ENCODE measurements at places on chromosomes 2 and 18.

- no peak for DNase-seq
Observed at GRCh38 chr2:216113572-216113971, 4.4 kb downstream of the XRCC5 start.

- no peak for DNase-seq
Observed at GRCh38 chr2:147348931-147349555, 495.8 kb upstream of the ACVR2A start.

- DNase-seq: no peak
Observed at GRCh38 chr2:240392084-240392947, 43.1 kb upstream of the GPC1 start.

DNA sequence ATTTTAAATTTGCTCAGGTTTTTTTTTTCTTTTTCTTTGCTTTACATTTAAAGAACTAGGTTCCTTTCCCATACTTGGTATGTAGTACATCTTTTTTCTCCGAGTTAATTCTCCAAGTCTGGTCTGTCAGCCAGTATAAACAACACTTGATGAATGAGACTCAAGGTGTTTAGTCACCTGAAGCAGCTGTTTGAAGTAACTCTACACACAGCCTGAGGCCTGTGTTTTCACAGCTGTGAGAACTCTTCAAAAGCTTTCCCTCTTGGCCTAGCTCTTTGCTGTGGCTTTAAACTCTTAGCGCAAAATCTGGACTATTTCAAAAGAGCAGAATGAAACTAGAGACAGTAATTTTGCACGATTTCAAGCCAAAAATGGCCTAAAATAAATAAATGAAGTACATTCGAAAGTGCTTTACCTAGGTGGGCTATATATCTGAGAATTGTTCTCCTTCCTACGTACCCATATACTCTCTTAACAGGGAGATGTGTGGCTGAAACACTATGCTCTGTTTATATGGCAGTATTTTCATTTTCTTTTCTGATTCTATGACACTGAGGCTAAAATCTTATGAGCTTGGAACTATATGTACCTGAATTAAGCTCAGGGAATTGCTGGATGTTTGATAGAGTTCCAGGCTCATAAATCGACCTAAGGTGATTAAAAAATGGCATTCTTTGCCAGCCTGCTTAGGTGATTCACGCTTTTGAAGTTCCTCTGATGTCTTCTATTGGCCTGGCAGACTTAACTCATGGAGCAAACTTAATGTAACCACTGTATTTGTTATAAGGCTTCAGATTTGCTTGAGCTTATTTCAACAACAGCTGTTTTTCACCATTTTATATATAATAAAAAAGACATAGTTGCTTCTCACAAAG lies 1044.1 kb upstream of the ZEB2 start:
- DNase-seq: no peak

DNA sequence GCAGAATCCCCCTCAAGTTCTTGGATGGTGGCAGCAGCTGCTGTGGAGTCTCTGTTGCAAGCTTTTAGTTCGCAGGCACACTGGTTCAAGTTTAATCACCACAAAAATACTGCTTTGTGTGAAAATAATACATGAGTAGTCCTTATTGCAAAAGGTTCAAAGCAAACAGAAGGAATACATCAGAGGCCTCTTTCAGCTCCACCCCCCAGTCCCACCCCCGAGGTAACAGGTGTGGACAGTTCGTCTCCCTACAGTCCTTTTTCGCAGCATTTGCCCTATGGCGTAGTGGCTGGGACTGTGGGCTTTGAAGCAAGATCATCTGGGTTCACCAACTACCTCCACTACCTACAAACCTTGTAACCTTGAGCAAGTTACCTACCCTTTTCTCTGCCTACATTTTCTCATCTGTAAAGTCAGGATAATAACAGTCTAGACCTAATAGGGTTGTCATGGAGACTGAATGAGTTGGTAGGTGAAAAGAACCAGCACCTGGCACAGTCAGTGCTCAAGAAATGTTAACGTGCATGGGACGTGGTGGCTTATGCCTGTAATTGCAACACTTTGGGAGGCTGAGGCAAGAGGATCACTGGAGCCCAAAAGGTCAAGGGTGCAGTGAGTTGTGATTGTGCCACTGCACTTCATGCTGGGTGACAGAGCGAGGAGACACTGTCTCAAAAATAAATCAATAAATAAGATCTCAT lies 61.7 kb downstream of the TCF7L1 start:
- DNase-seq: no peak

DNA sequence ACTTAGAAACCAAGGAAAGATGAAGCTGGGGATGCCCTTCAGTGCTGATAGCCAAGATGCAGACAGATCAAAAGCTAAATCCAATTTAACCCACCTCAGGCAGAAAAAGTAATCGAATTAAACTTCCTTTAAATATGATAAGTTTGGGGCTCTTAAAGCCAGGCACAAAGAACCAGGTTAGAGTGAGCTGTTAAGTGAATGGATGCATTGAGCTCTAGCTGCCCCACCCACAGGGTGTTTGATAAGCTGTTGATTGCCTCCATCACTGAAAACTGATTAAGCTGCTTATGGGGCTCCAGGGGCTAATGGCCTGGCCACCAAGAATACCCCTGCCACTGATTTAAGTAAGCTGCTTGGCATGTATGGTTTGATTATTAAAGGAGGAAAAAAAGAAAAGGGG lies 119.8 kb downstream of the PLEKHM3 start:
- DNase-seq: no peak

- DNase-seq: no peak
Observed at GRCh38 chr2:142892715-142893114, 15.3 kb downstream of the KYNU start.

DNA sequence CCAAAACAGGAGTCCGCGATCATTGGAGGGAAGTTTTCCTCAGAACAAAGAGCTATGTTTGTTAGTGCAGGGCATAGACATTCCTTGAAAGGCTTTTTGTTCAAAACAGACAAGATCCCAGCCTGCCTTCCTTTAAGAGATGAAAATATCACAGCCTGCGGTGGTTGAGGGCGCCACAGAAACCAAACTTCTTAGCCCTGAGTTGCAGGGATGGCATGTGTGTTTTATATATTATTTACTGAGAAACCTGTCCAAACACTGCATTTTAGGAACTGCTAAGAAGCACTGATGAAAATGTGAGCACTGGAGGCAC lies 57.5 kb upstream of the TMEM178A start:
- DNase-seq: no peak

- no peak for DNase-seq
Observed at GRCh38 chr18:9117980-9118841, 15.7 kb downstream of the NDUFV2 start.

- DNase-seq: no peak
Observed at GRCh38 chr2:60898567-60898966, 17.2 kb downstream of the REL start.

DNA sequence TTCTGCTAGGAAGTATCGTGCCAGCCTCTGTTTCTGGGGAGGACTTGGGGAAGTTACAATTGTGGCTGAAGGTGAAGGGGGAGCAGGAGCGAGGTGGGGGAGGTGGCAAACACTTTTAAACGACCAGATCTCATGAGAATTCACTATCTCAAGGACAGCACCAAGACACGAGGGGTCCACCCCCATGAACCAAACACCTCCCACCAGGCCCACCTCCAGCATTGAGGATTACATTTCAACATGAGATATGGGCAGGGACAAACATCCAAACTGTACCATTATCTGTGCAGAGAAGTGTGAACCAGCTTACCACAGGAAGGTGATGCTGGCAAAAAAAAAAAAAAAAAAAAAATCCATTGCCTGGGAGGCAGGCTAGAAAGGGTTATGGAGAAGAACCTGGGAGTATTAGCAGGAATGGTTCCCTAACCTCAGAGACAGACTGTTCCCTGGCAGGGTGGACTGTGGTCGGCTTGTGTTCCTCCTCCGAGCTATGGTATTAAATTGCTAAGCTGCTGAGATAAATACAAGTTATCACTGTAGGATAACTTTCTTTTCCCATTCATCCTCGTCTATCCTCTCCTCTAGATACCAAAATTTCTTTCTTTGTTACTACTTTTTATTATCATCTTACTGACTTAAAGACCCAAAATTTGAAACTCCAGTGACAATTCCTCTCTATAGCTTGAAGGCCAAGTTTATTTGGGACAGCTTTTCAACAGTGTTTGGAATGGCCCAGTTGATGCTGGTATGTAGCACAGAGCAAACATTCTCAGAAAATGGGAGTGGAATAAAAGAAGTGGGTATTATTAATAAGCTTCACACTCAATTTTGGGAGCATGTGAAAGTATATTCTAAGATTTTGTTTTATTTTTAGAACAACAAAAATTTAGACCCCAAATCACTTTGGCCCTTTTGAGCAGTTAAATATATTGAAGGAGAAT lies 73.7 kb upstream of the MAP3K20 start:
- no peak for DNase-seq

DNA sequence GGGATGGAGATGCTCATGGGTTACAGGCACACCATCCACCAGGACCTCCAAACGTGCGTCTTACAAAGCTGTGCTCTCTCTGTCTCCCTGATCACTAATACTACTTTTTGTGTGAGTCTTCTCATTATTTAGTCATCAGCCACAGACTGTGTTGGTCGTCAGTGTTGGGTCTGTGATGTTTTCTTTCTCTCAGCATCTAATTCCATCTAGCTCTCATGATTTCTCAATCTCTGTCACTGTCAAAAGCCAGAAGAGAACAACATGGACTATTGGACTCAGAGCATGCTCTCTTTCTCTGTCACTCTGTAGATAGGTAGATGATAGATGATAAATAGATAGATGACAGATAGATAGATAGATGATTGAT lies 6.0 kb upstream of the ARL4C start:
- no peak for DNase-seq

- DNase-seq: no peak
Observed at GRCh38 chr18:55328301-55328700, 259.7 kb downstream of the TCF4 start.

GRCh38 chr2:66495788-66496640 lies 61.1 kb downstream of the MEIS1 start:
- peak; percentile 46 for DNase-seq

DNA sequence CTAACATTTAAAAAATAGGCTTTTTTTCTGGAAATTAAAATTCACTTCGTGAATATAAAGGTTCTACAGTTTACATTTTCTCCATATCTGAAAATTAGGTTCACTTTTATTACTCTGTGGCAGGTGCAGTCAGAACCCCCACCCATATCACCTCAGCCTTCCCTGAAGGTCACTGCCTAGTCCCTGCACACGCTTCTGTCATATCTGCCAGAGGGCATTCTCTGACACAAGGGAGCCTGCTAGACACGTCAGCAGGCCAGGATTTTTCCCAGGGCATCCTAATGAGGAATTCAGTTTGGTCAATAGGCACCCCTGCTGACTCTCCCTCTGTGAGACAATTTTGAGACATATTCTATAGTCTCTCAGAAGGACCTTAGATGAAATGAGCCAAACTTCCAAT lies 475.7 kb upstream of the PKDCC start:
- no peak for DNase-seq

- DNase-seq: peak; percentile 64
Observed at GRCh38 chr2:72694715-72695496, 130.9 kb downstream of the EXOC6B start.

DNA sequence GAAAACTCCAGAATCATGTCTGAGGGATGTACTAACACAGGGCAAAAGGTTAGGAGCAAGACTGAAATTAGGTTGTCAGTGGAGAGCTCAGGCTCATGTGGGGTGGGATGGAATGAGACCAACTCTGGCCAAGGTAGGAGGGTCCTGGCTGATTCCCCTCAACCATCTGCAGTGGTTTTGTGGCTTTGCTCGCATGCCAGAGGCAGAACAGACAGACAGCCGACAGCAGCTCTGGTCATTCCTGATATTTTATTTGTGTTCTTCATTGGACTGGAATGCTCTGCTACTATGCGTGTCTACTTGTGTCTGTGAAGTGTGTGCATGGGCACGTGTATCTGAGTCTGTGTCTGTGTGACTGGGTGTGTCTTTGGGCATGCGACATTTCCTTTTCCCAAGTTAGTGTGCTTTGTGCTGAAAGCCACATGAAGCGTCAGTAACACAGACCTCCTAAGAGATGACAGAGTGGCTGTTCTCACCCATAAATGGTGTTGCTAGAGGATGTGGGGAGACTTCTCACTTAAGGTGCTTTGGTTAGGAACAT lies 239.5 kb downstream of the CNTNAP5 start:
- no peak for DNase-seq

DNA sequence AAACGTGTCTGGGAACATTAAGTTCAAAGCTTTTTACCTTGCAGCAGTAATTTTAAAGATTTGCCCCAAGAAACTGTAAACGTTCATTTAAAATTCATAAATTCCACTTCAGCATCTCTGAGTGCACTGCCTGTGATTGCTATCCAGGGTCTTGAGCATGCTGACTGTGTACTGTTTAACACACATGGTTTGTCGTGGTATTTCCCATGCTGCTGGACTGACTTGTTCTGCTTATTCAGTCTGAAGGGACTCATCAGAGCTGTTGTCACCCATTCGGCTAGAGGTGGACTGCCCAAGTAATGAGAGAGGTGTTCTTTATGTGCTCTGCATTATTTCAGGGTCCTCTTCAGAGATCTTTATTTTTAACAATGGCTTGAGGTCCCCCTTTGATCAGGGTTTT lies 53.1 kb downstream of the RHBDD1 start:
- DNase-seq: no peak

DNA sequence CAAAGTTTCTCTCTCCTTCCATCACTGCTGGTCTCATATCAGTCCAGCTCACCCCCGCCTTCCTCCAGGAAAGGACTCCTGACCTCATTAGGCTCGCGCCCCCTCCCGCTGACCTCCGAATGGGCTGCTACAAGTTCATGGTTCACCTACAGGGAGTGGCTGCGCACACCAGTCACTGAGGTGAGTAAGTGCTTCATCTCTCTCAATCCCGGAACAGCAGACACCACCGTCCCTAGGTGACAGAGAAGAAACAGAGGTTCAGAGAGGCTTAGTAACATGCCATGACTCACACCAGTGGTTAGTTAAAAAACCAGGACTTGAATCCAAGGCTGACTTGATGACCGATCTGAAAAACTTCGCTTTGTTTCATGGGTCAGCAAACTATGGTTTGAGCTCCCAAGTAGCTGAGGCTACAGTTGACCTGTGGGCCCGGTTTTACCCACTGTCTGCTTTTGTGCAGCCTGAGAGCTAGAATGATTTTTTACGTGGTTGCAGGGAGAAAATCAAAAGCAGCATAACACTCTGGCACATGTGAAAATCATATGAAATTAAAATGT lies 42.0 kb downstream of the ZFP36L2 start:
- no peak for DNase-seq

DNA sequence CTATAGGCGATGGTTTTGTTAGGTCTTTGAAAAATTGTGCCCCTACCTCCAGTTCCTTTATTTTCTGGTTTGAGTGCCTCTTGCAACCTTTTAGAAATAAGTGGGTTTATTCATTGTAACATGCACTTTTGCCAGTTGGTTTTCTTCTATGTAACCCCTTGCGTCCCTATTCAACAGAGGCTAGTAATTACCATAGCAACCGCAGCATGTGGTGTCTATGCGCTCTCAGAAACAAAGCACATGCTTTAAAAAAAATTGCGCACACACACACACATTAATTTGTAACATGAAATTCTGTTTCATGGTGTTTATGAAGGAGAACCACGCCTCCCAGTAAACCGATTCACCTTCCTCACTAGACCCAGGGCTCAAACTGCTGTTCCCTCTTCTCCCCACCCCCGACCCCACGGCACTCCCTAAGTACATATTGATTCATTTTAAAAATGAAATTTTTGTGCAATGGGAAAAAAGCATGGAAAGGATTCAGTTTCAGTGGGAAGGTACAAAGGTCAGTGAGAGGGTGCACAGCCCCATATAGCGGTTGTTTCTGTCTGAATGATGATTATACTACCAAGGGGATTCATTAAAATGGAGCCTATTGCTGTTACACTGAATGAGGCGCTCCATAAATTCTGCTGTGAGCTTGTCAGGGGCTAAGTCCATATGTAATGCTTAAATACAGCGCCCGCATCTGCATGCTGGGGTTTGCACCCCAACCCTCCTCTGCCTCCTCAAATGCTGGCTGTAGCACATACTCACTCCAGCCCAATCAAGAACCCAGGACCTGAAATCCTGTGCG lies 206.9 kb downstream of the ICOS start:
- no peak for DNase-seq
